ENCODE measurements at places on chromosomes 2 and 18.

GRCh38 chr2:56244911-56245530 lies 61.2 kb downstream of the CCDC85A start:
- DNase-seq, result no peak

DNA sequence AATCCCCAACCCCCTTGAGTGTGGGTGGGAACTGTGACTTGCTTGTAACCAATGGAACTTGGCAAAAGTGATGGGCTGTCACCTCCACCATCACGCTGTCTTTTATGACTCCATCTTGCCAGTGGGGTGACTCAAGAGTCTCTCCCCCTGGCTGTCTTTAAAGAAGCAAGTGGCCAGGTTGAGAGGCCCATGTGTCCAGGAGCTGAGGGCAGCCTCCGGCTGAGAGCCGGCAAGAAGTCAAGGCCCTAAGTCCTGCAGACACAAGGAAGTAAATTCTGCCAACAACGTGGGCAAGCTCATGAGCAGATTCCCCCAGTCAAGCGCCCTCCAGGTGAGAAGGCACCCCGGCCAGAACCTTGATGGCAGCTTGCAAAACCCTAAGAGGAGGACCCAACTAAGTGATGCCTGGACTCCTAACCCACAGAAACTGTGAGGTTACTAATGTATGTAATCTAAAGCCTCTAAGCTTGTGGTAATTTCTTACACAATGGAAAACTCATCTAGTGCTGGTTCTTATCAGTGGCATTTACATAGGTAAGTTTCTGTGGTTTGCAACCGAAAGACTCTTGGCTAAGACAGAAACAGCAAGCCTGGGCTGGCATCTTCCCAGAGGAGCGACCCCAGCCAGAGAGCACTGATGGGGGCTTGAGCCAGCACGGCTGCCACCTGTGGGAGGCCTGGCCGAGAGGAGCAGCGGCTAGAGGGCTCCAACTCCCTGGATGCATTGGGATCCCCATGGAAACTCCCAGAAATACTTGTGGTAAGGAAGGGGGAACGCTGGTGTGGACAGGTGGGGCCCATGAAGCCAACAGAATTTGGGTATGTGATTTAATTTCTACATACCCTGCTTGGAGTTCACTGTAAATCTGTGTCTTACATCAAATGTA lies 49.3 kb downstream of the CIB4 start:
- DNase-seq, result no peak

DNA sequence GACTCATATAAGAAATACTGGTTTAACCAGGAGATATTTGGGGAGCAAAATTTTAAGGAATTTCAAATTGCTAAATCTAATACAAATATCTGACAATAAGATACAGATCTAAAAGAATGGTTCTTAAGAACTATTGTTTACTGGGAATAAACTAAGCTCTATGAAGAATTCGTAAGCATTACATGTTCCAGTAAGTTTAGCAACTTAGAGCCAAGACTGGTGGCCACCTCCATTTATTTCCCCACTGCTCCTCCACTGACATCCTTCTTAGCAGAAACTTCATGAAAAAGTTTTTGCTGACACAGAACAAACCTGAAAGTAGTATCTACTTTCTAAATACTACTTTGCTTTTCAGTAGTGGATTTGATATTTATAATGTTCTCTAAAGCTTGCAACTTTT lies 83.0 kb downstream of the ACSL3 start:
- no peak for DNase-seq

DNA sequence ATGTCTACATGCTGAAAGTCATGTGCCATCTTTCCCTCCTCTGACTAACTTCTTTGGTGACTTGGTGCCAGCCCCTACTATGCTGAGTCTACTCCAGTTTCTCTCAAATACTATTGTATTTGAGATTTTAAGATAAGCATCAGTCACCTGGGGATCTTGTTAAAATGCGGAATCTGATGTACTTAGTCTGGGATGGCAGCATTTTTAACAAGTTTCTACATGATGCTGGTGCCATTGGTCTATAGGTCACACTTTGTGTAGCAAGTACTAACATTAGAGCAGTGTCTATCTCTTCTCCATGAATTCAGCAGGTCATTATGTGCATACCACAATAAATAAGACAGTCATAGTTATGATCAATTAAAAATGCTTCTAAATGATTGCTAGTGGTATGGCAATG lies 106.9 kb downstream of the CERS6 start:
- DNase-seq, result no peak

DNA sequence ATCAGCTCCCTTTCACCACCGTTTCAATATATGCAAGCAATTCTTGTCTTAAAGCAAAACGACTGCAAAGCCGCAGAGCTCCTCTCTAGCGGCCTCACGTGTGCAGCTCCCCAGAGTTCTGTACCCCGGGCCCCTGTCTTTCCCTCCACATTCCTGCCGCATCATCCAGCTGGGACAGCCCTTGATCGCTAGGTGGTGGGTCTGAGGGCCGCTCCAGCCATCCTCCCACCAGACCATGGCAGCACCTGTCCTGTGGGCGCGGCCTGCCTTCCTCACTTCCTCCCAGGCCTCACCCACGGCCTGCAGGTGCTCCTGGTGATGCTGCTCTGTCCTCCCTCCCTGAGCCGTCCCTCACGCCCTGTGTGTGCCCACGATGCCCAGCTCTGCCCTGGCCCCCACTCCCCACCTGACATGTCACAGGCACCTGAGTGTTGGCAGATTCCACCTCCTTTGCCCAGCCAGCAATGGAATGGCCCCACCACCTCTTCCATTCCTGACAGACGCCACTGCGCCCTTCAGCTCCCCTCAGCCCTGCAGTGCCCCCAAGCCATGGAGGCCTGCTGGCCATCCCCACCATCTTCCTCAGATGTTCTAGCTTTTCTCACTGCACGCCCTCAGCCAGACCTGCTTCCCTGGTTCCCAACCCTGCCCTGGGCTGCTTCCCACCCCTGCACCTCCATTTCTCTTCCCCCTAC lies 15.3 kb upstream of the ALLC start:
- DNase-seq, result no peak

DNA sequence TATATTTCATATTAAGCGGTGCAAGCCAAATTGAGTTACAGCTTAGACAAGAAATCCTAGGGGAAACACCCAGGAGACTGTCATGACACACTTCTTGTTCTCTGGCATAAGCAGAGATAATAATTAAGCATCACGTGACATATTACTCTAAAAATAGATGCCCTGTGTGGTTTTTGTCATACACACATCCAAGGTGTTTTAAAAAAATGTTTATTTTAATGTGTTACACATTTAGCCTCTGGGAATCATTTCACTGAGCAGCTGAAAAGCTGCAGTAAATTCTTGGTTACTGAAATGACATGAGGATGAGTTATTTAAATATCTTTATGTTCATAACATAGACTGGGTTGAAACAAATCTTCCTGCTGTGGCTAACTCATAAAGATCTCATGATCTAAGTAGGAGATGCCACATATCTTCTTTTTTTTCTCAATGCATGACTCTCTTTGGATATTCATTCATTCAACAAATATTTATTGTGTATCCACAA lies 38.0 kb upstream of the ERMN start:
- DNase-seq, result no peak

DNA sequence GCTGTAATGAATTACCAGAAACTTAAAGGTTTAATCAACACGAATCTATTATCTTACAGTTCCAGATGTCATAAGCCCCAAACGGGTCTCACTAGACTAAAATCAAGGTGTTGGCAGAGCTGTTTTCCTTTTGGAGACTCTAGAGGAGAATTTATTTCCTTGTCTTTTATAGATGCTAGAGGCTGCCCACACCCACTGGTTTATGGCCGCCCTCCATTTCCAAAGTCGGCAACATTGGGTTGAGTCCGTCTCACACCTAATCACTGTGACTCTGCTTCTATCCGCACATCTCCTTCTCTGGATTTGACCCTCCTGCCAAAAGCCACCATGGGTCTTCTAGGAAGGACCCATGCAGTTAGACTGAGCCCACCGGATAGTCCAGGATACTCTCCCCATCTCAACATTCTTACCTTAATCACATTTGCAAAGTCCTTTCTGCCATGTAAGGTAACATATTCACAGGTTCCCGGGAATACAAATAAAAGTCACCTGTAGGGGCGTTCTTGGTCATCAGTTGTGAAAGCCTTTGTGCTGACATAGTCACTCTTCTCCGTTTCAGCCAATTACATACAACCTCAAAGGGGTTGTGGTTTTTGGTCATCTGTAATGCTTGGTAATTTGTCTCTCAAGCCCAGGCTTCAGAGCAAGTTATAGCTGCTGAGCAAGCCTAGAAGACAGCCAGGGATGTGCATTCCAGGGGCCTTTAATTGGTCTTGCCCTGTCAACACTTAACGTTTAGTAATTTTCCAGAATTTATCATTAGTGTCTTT lies 179.4 kb downstream of the ANTXR1 start:
- no peak for DNase-seq

DNA sequence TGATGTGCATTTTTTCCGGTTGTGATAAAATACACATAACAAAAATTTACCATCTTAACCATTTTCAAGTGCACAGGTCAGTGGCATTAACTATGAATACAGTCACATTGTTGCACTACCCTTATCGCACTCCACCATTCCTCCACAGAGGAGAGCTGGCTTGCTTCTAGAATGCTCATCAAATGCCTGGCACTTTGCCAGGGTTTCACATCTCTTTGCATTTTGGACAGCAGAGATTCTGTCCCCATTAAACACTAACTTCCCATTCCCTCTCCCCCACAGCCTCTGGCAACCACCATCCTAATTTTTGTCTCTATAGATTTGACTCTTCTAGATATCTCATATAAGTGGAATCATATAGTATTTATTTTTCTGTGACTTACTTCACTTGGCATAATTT lies 165.0 kb downstream of the ASB1 start:
- no peak for DNase-seq

- DNase-seq, result no peak
Observed at GRCh38 chr2:34875091-34875745, 1276.1 kb upstream of the FAM98A start.

DNA sequence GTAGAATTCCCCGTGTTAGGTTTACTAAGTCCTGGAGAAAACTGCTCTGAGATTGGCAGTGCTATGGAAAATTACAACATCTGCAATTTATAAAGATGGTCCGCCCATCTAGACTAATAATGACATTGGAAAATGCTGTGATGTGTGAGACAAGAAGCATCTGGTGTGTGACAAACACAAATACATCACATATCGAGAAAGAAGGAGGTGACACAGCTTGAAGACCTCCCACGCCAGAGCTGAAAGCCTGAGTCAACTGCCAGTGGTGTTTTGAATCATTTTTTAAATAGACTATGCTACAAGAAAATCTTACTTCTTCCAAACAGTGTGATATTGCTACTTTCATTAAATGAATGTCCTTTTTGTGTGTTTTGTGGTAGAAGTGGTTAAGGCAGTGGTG lies 8.6 kb upstream of the ANO7 start:
- no peak for DNase-seq

DNA sequence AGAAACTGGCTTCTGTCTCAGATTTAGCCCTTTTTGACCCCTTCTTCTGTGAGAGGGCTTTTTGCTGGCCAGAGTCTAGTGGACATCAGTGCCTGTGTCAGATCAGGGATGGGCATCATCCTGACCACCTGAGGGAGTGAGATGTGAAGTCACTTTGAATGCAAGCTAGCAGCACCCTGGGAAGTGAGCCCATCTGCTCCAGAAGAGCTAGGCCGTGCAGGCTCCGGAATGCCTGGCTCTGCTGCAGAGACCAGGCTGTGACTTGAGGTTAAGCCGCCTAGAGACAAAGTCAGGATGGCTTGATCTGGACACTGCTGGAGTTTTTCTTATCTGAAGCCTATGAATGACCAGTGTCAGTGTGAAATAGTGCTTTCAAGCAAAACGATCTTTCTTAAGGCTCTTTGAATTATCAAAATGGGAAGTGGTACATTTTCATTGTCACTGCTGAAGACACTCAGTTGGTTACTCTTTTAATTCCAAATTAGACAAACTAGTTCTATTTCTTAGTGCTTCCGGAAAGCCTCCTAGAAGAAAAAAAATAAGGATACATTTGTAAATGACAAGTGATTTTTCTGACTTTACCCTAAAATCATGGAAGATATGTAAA lies 20.8 kb downstream of the DGUOK start:
- no peak for DNase-seq

- DNase-seq, result no peak
Observed at GRCh38 chr18:65704046-65704445, 46.8 kb upstream of the CDH7 start.

All from activated CD4-positive, alpha-beta T cell treated with anti-CD3 and anti-CD28 coated beads, Interleukin-2, amount 50 U/mL, for 4 hours (primary cell).